HFFc6 (cell line): ENCODE measurements at places on chromosomes 1 and 21.
A peak's percentile ranks its signal among the peaks of the same experiment; 100 is the strongest.

- DNase-seq = no peak
These were observed 80.1 kb downstream of the DISP3 start for GRCh38 chr1:11558871-11559590.

- DNase-seq = no peak
These were observed 19.8 kb downstream of the ERRFI1 start for GRCh38 chr1:8006037-8006963.

- no peak for DNase-seq
These were observed 15.8 kb downstream of the TP73 start for GRCh38 chr1:3668148-3668547.

DNA sequence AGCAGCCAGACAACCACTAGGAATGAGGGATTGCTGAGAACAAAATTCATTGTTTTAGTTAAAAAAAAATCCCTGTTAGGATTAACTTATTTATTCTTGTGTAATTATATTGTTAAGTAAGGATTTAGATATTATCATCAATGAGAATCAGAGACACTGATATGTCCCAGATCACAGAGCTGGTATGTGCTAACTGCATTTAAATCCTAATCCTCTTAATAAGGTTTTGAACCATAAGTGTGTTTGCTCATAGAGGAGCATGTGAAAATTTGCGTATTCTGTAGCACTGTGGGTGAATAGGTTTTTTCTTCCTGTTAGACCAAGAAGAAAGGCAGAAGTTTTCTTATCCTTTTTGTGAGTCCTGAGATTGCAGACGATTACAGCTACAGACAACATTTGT is 147.1 kb downstream of the HHAT start:
- DNase-seq = no peak

DNA sequence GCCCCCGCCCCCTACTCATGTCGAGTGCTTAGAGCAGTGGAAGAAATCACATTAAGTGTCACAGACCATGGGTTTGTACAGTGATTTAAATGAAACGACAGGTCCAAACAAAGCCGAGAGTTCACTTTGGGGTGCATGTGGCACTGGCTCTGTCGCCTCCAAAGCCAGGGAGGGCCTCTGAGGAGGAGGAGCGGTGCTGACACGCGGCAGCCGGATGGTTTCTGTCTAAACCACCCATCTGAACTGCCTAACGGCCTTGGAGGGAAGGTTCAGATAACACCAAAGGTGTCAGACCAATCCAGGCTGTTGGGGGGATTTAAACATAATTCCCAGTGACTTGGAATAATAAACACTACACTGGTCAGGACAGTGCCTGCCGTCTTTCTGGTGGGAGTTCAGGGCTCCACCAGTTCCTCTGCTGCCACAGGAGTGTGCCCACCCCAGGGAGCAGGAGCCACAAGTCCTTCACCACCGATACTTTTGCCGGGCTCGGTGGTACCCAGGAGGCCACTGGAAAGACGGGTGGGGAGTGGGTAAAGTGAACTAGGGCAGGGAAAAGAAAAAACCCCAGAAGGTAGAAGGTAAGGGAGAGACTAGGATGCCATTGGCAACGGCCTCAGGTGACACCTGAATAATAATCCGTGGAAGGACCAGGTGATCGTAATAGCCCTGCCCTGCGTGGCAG is 78.2 kb downstream of the SLC66A1 start:
- DNase-seq = no peak

GRCh38 chr1:37098237-37098636 is 63.9 kb upstream of the GRIK3 start:
- DNase-seq = no peak

- DNase-seq = no peak
These were observed 11.5 kb downstream of the ARHGEF10L start for GRCh38 chr1:17550729-17551584.

DNA sequence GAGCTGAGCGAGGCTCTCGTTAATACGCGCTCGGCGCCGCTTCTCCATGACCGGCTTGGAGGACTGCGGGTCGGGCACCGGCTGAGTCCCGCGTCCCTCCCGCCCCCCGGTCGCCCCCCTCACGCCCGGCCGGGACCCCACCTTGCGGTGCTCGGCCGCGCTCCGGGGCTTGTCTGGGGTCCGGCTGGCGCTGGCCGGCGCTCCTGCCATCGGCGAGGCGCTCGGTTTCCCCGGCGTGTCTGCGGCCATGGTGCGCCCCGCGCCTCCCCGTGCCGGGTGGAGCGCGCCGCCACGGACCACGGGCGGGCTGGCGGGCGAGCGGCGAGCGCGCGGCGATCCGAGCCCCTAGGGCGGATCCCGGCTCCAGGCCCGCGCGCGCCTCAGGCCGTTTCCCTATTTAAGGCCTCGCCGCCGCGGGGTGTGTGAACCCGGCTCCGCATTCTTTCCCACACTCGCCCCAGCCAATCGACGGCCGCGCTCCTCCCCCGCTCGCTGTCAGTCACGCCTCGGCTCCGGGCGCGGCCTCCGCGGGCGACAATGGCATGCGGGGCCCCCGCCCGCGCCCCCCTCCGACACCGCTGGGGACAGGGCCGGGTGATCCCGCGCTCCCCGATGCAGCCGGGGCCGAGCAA is at the start of gene HES4:
Gene HES4, minus strand, starts transcription at position 373 of the 632 bp plus-strand sequence. Its CDS starts 124 bp downstream, at position 249.
- peak; percentile 88 for DNase-seq

- DNase-seq = no peak
These were observed 5.4 kb upstream of the PRDM16 start for GRCh38 chr1:3063379-3064295.

GRCh38 chr1:242745079-242745478 is 220.6 kb upstream of the PLD5 start:
- no peak for DNase-seq

- no peak for DNase-seq
These were observed 119.2 kb downstream of the RWDD3 start for GRCh38 chr1:95353194-95353593.

DNA sequence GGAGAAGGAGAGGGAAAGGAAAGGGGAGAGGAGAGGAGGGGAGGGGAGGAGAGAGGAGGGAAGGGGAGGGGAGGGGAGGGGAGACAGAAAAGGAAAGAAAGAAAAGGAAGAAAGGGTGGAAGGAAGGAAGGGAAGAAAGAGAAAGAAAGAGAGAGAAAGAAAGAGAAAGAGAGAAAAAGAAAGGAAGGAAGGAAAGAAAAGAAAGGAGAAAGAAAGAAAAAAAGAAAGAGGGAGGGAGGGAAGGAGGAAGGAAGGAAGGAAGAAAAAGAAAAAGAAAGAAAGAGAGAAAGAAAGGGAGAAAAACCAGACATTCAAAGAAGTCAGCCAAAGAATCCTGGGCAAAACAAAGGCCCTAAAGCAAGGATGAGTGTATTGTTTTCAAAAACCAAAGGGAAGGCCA is 125.7 kb upstream of the SPATA6 start:
- no peak for DNase-seq

DNA sequence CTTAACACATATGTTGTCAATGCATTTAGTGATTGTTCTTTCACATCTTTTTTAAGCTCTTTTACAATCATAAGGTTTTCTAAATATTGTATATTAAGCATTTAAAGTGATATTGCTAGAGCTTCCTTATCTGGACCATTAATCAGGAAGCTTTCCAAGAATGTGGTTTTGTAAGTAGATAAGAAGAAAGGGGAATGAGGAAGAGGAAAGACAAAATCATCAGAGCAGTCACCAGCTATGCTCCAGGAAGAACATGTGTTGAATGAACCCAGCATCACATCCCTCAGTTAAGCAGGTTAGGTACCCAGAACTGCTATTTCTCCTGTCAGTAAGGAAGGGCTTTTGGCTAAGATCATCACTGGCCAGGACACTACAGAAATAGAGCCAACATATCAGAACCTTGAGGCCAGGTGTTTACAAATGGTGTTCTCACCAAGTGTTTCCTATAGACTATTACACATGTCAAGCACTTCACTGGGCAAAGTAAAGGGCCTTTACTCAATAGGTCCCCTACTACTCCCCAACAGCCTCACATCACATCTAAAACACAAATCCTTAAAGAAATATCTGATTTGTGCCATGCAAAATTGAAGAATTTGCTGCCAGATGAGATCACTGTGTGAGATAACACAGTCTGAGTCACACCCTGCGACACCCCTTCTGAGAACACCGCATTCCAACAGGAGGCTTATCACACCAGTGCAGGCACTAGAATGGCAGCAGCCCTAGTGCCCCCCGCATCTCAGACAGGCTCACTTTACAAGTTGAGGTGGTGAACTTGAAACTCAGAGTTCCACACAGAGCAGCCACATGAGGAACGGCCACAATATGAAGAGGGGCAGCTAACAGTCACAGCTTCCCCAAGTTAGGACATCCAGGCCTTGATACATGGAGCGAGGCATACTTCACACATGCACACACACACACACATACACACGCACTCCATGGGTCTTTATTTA is 1.8 kb upstream of the SPRR2A start:
- no peak for DNase-seq

DNA sequence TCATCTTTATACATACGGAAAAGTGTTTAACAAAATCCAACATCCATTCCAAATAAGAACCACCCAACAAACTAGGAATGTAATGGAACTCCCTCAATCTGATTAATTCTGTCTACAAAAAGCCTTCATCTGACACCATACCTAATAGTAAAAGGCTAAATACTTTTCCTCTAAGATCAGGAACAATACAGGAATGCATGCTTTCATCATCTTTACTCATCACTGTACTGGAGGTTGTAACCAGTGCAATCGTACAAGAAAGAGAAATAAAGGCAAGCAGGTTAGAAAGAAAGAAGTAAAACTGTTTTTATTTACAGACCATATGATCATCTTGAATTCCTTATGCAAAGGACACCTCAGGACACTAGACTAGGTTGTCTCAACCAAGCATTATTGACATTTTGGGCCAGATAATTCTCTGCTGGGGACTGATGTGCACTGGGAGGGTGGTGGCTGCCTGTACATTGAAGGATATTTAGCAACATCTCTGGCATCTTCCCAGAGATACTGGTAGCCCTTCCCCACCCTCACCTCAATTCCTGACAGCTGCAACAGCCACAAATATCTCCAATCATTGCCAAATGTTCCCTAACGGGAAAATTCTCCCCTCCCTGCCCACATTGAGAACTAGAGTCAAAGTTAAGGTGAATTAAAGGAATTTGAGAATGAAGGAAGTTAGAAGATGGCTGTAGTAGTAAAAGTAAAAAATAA is 30.6 kb upstream of the INSL5 start:
- DNase-seq = peak; percentile 2

DNA sequence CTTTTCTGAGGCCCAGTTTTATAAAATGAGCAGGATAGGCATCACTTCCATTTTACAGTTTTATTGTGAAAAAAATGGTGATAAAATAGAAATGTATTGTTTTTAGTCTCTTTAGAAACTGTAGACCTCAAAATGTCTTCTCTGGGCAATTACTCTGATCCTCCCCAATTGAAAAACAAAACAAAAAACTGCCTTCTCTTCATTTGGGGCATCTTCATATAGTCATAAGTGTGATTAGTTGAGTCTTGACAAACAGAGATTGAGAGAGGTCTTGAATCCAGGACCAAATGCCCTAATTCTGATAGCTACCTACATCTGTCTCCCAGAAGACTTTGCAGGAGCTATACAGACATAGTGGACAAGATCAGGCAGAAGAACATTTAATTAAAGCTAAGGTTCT is 62.9 kb downstream of the LRRC8C start:
- DNase-seq = no peak

GRCh38 chr1:237393632-237394031 is 351.6 kb downstream of the RYR2 start:
- DNase-seq = no peak
